ENCODE measurements at places on chromosomes 13 and 19. TPM values are rescaled to one million over a fixed set of nuclear protein-coding genes. Genes with fewer than 3 reads are reported as not detected.
A peak's percentile ranks its signal among the peaks of the same experiment; 100 is the strongest.

Gene SIGLEC12
- not detected for total RNA-seq

Gene LILRA2
- not detected for total RNA-seq

Gene CATSPERD
- not detected for total RNA-seq

Gene KCNJ14
- total RNA-seq, result 3.3 TPM

Gene IFNL1
- total RNA-seq, result not detected

Gene SYCN
- not detected for total RNA-seq

Gene ZNF728
- total RNA-seq, result not detected

Gene ADGRE3
- total RNA-seq, result not detected

GRCh38 chr19:17411801-17412200 lies 6.4 kb upstream of the BST2 start:
- no peak for DNase-seq

GRCh38 chr13:51581148-51581820 lies 3.0 kb upstream of the WDFY2 start:
- no peak for DNase-seq

GRCh38 chr13:34153428-34154180 lies 335.7 kb downstream of the RFC3 start:
- DNase-seq, result no peak

GRCh38 chr13:95154413-95154886 lies 146.8 kb downstream of the ABCC4 start:
- no peak for DNase-seq

DNA sequence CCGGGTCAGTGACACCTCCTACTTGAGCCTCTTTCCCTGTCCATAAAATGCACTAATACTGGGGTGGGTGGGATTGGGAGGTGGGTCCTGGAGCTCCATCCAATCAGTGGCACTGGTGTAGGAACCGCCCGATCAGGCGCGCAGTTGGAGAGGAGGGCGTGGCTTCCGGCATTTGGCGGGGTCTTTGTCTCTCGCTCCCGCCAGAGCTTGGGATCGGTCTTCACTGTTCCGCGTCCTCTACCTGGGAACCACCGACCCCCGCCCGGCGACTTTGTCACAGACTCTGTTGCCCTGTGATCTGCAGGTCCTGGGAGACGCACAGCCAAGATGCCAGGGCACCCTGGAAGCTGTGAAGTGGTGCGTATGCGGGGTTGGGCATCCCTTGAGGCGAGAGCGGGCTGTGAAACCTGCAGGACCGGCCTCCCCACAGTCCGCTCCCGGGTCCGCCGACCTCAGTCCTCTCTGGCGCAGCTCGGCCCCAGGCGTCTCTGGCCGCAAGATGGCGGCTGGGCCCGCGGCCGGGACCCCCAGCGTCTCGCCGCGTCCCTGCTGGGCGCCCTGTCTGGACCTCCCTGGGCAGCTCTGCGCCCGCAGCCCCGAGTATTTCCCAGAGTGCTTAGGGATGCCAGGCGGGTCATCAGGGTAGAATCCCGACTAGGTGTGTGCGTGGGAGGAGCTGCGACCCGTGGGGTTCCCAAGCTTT lies 41.6 kb upstream of the ZNF730 start:
- DNase-seq, result no peak

GRCh38 chr13:109644069-109644750 lies 142.2 kb downstream of the IRS2 start:
- DNase-seq, result no peak

DNA sequence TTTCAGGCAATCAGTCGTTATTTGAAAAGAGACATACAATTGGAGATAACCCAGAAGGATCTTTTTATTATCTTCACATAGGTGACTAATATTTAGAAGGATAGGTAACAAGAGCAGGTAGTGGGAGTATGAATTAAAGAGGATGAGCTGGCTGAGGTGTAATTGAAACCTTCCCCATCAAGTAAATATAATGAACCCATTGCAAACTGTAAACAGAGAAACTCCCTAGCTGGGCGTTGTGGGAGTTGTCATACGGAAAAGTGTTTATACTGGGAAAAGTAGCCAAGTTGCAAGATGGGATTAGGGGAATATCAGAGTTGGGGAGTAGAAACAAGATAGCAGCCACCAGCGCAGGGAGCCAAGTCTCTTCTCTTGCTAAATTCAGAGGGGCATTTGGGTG lies 448.4 kb downstream of the COG6 start:
- no peak for DNase-seq

DNA sequence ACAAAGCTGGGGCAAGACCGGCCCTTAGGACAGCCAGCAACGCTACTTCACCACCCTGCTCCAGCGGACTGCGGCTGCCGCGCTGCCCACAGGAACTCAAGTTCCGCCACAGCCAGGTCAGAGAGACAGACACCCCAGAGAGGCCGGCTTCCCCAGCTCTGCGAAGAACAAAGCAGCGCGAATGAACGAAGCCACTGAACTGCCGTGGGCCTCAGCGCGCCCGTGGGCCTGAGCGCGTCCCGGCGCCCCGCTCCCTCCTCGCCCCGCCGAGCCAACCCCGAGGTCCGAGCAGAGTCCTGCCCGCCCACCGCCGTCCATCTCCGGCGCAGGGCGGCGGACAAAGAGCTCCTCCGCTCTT lies 158.4 kb downstream of the RNF17 start:
- DNase-seq, result no peak

- DNase-seq, result no peak
Measured at GRCh38 chr19:38503077-38503410, 69.6 kb downstream of the RYR1 start.

- peak; percentile 40 for DNase-seq
Measured at GRCh38 chr13:32650705-32651311, 64.6 kb downstream of the PDS5B start.

DNA sequence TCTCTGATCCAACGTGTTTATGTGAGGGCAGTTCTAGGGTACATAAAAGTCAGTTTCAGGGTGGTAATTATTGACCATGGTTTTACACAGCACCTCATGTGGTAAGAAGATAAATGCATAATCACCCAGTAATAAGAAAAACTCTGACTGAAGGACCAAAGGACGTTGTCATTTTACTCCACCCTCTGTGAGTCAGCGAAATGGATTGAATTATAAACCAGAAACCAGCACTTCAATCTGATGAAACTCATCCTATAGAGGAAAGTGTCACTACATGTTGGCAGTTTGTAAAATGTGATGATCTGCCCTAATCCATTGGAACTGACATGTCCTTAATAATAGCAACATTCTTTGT lies 406.8 kb downstream of the KLF5 start:
- DNase-seq, result no peak
